Coronary artery (tissue), 2 donors: ENCODE measurements at places on chromosomes 2 and 18.
A peak's percentile ranks its signal among the peaks of the same experiment; 100 is the strongest.

- DNase-seq, result no peak
Measured at GRCh38 chr2:207012461-207012860, 73.1 kb downstream of the CPO start.

- no peak for DNase-seq
Measured at GRCh38 chr18:36977121-36977520, 148.2 kb downstream of the KIAA1328 start.

DNA sequence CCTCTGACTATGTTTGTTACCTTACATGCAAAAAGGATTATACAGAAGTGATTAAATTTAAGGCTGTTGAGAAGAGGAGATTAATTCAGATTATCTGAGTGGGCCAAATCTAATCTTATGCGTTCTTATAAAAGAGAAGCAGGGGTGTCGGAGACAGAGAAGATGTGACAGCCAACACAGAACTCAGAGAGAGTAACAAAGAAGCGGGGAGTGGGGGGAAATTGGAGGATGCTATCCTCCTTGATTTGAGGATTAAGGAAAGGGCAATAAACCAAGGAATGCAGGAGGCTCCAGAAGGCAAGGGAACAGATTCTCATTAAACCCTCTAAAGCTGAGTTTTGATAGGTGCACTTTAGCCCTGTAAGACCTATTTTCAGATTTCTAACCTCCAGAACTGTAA, 291.3 kb upstream of the REG3G start:
- no peak for DNase-seq

DNA sequence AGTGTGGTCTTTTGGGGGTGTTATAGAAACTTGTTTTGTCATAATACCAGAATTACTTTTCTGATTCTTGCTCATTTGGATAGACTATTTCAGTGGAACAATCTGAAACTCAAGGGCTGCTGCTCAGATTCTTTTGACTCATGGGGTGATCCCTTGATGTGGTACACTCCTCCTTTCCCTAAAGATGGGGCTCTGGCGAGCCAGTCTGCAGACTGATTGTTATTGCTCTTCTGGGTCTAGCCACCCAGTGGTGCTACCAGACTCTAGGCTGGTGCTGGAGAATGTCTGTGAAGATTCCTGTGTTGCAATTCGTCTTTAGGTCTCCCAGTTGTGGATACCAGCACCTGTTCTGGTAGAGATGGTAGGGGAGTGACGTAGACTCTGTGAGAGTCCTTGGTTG, 4.2 kb upstream of the MARS2 start:
- no peak for DNase-seq

GRCh38 chr2:201644001-201644400, 698 bp upstream of the TMEM237 start:
- DNase-seq, result no peak

GRCh38 chr2:66460031-66460430, 25.1 kb downstream of the MEIS1 start:
- no peak for DNase-seq

- DNase-seq, result no peak
Measured at GRCh38 chr2:170165129-170165528, 12.8 kb upstream of the MYO3B start.

DNA sequence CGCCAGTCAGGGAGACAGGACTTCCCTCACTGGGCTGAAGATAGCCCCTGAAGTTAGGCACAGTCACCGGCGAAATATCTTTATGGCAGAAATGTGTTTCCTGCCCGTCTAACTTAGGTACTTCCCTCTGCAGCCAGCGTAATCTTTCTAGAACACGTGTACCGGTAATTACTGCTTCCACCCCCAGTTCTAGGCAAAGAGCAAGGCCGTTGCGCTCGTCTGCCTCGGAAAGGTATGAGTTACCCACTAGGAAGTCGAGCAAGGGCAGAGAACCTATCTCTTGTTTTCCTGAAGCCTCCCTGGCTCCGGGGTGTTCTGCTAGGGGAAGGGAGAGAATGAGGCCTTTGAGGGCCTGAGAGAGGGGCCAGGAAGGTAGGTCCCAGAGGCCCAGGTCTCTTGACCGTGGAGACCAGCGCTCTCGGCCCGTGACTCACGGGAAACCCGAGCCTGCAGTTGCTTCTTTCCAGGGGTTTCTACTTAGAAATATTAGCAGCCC, 70.0 kb downstream of the TWSG1 start:
- DNase-seq, result no peak

GRCh38 chr2:206670531-206671319, 28.4 kb downstream of the FAM237A start:
- DNase-seq, result no peak

DNA sequence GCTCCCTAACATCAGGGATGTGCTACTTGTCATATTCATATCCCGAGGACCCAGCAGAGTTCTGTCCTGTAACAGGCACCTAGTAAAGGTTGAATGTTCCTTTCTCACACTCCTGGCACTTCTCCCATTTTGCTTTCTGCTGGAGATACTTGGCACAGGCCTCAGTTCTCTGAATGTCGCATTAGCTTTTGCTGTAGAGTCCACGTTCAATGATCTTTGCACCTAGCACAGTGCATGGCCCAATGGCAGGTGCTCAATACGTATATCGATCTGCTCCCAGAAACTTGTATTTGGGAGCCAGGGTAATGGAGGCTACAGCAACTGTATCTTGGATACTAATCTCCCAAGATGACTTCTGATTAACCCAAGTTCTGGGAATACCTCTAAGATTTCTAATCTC, 24.8 kb upstream of the VPS4B start:
- no peak for DNase-seq

- DNase-seq, result no peak
Measured at GRCh38 chr2:200247494-200247893, 59.0 kb upstream of the SPATS2L start.

- DNase-seq, result no peak
Measured at GRCh38 chr18:32480581-32480980, 9.9 kb upstream of the GAREM1 start.

- no peak for DNase-seq
Measured at GRCh38 chr2:197793456-197793855, 8.3 kb upstream of the BOLL start.

DNA sequence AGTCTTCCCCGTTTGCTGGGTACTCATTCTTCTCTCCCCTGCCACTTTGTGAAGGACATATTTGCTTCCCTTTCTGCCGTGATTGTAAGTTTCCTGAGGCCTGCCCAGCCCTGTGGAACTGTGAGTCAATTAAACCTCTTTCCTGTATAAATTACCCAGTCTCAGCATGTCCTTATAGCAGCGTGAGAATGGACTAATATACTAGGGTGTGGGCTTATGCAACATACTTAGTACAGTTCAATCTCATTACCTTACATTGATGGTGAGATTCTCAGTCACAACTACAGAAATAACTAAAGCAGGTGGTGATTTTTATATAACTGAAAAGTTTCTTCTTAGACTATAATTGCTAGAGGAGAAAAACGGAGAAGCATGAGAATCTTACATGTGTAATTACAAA, 237.9 kb upstream of the MMADHC start:
- no peak for DNase-seq

DNA sequence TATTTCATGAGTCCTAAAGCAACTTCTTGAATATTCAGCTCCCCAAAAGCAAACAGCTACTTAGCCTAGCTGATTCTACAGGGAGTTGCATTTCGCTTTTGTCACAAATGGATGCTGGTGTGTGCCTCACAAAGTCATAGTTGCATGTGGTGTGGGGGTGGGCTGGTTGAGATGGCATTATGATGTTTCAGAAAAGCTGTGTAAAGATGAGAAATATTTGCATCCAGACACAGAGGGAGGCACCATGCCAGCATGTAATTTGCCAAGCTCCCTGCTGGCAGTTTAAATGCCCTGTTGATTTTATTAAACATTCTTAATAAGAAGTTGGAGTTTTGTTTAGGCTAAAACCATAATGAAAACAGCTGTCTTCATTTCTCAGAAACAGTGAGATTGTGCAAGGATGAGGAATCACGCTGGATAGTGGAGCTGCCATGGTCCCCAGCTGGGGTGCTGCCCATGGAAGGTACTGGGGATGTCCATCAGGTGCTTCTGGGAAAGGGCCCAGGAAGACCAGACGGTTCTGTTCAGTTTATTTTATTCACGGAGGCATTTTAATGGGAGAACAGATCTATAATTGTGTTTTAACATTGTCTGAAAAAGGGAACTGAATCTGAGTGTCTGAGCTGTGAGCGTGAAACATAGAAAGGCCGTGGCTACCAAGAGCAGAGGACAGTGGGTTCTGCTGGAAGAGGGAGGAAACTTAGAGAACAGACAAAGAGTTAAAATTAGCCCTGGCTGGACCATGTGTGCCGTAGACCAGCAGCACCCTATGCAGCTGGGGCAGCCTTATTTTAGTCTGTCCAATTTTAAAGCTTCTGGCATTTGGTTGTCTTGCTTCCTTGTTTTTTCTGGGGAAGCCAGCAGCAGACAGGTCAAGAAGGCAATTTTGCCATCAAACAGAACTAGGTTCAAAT, 177.1 kb downstream of the FAM210A start:
- peak; percentile 46 for DNase-seq
